ENCODE measurements at places on chromosomes 5 and 9.

DNA sequence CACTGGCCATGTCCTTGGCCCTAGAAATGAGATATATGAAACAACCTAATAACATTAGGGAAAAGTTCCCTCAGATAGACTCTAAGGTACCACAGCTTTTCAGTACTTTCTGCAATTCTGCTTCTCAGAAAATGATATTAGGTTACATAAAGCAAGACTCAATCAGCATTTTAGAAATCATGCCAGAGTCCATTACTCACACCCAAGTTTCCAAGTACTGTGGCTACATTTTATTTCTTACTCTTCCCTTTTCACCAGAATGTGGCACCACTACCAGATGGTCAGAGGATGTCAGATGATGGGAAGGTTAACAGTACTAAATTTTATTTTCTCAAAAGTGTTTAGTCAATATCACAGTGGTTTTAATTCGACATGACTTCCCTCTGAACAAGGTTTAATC lies 217.2 kb downstream of the MLLT3 start:
- no peak for DNase-seq

- DNase-seq, result no peak
Measured at GRCh38 chr5:160567031-160567705, 145.5 kb downstream of the PTTG1 start.

DNA sequence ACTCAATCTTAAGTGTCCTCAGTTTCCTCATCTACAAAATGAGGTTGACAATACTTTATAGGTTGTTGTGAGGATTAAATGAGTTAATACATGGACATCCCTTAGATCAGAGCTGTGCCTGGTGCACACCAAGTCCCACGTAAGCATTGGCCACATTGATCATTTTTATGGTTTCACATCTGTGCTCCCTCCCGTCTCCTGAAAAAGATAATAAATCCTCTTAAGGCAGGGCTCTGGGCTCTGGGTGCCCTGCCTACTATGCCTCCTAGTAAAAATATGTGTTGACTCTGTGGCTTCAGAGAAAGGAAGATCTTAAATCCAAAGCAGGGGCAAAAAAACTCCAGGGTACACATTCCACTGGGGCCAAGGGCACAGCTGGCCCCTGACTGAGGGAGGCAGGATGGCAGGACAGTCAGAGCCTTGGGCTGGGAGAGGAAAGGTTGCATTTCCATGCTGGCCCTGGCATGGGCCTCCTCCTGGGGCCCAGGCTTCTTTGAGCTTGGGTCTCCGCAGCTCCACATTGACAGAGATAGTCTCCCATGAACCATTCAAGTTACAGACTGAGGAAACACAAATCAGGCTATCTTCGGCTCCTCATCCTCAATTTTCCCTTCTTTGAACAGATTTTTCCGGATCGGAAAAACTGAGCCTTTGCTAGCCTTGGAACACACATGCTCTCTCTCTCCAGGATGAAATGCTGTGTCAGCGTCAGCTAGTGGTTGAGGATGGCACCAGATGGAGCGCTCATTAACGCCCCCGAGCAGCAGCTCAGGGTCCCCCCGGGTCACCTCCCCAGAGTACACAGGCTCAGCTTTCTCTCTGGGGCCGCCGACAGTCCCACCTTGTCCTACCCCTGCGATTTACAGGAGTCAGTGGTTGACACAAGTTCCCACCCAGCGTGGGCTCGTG lies 22.4 kb upstream of the KIF12 start:
- DNase-seq, result no peak

DNA sequence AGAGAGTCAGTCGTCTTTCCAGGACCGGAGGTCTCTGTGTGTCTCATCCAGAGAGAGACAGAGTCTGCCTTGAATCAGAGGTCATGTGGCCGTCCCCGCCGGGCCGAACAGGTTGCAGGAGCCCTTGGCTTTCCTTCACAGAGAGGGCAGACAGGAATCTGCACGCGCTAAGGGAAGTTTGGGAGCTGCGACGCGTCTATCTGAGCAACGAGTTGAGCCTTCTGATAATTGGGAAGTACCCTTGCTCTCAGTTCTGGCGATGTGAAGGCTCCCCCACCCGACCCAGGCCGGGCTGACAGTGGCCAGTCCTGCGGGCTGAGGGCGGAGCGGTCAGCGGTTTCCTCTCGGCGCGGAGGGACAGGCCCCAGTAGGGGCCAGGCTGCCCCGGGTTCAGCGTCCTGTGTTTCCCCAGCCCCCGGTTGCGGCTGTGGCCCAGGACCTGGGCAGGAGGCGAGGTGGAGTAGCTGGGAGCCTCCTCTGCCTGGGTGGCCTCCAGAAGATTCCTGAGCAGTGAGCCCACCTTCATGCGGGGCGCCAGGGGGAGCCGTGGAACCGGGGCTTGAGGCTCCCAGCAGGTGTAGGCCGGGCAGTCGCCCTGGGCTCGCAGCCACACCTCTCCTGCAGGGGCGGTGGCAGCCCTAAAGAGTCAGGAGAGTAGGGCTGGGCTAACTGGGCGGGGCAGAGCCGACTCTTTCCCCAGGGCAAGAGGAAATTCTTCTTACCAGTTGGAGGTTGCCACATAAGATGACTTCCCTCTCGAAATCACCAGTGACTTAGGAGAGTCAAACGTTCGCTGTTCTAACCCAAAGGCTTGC lies 13.9 kb downstream of the NR2F1 start:
- DNase-seq, result peak; percentile 30

DNA sequence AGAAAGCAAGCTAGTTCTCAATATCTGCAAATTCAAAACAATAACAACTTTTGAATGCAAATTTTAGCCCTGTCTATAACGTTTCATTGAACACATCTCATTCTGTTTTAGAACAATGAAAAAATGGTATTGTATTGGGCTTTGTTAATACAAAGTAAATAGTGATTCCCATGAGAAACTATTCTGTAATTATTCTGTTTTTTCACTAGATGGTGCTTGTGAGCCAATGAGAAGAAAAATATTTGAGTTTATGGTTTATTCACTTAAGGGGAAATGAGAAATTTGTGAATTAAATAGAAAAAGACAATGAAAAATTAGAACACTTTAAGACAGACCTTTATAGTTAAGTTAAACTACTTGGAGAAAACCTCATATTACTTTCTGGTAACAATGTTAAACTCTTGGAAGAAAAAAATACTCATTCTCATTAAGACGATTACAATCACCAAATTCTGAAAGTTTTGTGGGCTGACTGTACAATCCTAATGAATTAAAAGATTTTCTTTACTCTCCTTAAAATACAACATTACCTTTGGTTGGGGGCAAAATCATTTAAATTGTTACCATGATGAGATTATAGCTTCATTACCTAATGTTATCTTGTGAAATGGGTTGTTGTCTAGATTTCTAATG lies 127.0 kb downstream of the NNT start:
- peak; percentile 37 for DNase-seq

- DNase-seq, result peak; percentile 69
Measured at GRCh38 chr5:141822144-141822543, 56.1 kb downstream of the PCDH1 start.

Measured in dermis blood vessel endothelial cell (primary cell).